CD4-positive, alpha-beta T cell treated with Interleukin-10 for 1 hour (primary cell): ENCODE measurements at places on chromosomes 7 and 10.

DNA sequence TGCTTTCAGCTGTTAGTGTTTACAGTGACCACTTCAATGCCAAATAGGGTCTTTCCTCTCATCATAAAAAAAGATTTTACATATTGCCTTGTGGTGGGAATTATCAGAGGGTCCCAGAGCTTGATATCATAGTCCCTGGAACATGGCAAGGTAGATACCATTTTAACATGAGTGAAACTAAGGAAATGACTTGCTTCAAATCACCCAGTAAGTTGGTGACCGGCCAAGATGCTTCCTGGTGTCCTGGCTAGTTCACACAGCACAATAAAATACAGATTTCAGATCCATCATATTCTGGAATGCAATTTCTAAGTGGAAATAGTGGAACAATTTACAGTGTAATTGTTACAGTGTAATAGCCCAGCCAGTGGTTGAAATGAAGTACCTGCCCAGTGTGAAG lies 36.6 kb downstream of the CNNM1 start:
- DNase-seq, result no peak

GRCh38 chr7:69754476-69754875 lies 156.2 kb downstream of the AUTS2 start:
- no peak for DNase-seq

DNA sequence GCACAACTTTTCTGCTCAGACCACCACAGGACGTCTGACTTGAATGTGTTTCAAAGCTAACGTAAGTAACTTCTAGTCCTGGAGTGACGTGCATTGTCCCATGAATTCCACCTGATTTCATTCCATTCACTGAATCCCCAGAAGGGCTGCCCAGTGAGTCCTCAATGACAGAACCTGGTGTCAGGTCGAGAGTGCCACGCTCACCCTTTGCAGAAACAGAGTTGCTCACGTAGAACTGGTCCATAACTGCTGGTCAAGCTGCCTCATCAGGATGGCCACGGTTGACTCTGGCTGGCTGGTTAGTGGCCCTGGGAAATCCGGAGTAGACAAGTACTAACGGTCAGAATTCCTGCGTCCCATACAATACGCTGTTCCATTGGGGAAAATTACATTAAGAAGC lies 50.6 kb upstream of the UBE3C start:
- DNase-seq, result no peak

DNA sequence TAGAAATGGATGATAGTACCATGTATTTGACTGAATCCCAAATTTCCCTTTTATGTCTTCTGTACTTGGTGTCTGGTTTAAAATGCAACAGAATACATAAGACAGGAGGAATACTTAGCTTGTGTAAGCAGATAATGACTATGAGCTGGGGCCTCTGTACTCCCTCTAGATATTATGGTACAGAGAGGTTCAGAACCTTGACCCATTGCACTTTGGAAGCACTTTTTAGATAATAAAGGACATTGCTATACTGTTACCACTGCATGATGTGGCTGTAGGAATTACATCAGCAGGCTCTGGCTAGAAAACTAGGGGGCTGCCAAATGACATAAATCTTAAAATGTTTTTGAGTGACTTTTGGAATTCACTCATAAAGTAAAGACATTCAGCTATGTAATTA lies 526.6 kb downstream of the SORCS1 start:
- DNase-seq, result no peak

DNA sequence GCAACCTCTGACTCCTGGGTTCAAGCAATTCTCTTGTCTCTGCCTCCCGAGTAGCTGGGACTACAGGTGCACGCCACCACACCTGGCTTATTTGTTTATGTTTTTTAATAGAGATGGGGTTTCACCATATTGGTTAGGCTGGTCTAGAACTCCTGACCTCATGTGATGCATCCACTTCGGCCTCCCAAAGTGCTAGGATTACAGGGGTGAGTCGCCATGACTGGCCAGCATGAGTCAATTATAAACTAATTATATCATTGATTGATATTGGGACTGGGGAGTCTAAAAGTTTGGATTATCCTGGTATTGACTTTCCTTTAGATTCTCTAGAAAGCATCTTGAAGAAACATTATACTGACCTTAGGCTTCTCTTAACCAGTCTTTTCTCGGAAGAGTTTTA lies 73.9 kb upstream of the CCNY start:
- DNase-seq, result no peak

GRCh38 chr7:6563936-6564770 lies 12.9 kb upstream of the GRID2IP start:
- DNase-seq, result no peak

GRCh38 chr7:99822731-99823718 lies 4.8 kb upstream of the CYP3A43 start:
- no peak for DNase-seq

DNA sequence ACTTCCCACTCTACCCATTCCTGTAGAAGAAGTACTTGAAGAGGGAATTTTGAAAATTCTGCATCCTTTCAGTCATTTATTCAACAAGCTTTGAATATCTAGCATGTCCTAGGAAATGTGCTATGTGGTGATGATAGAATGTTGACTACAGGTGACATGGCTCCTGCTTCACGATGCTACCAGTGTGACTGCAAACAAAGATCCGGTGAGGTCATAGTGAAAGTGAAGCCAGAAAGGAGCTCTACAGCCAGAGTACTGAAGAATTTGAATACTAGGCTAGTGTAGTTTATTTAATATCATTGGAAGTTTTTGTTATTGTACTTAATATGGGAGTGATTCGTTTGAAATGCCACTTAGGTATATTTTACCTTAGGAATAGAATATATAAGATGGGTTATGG lies 348.1 kb downstream of the TFEC start:
- no peak for DNase-seq

DNA sequence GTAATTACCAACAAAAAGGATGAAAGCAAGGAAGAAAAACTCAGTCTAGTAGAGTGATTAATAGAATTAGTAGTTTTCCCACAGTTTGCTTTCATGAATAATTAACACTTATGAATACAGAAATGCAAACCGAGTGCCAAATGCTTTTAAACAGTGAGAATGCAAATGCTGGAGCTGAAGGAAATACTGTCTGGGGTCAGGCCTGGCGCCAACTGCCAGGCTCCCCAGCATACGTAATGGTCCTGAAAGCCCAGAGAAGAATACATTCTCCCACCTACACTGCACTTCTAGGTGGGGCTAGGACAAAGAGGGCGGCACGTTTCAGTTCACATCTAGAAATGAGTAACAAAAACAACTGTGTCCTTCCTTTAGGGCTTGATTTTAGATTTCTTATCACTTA lies 30.0 kb downstream of the GLUD1 start:
- DNase-seq, result no peak
